Progenitor cell of endocrine pancreas (in vitro differentiated cells): ENCODE measurements at places on chromosomes 7 and 10. TPM values are rescaled to one million over a fixed set of nuclear protein-coding genes. Genes with fewer than 3 reads are reported as not detected.

Gene SMO
- 103 and 104 TPM in 2 replicates for total RNA-seq

Gene ITGA8
- 0.36 TPM in 1 of 2 replicates, not detected in the other for total RNA-seq

Gene GNAT3
- total RNA-seq: not detected in 2 replicates

Gene HEPACAM2
- 27.4 and 31.7 TPM in 2 replicates for total RNA-seq

Gene FASTK
- 75.0 and 81.9 TPM in 2 replicates for total RNA-seq

Gene PHYHIPL
- total RNA-seq: 1.3 and 2.5 TPM in 2 replicates

Gene DNAJC12
- total RNA-seq: 5.9 and 6.1 TPM in 2 replicates

Gene ICA1
- total RNA-seq: 48.8 and 61.7 TPM in 2 replicates

Gene ZSWIM8
- total RNA-seq: 122 and 144 TPM in 2 replicates

Gene TMEM270
- total RNA-seq: not detected in 2 replicates
